ENCODE measurements at places on chromosomes 11 and 22.
A peak's percentile ranks its signal among the peaks of the same experiment; 100 is the strongest.

GRCh38 chr11:26992031-26992541 lies 1.8 kb upstream of the FIBIN start:
- no peak for DNase-seq

- no peak for DNase-seq
Observed at GRCh38 chr11:82049199-82049598, 684.5 kb downstream of the FAM181B start.

DNA sequence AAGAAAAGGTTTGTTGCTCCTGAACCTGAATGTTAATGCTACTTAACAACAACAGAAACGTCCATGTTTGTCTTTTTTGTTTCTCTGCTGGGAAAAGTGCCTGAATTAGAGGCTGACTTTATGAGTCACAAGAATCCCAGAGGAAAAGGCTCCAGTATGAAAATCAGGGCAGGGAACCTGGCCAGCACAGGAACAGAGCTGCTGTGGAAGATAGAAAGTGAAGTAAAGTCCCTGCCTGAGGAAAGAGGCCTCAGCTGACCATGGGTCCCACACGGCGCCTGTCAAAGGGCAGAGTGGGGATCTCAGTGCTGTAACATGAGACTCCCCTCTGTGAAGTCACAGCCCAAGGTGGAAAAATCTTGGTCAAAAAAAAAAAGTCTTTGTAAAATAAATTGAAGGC lies 632.3 kb upstream of the CCDC90B start:
- no peak for DNase-seq

DNA sequence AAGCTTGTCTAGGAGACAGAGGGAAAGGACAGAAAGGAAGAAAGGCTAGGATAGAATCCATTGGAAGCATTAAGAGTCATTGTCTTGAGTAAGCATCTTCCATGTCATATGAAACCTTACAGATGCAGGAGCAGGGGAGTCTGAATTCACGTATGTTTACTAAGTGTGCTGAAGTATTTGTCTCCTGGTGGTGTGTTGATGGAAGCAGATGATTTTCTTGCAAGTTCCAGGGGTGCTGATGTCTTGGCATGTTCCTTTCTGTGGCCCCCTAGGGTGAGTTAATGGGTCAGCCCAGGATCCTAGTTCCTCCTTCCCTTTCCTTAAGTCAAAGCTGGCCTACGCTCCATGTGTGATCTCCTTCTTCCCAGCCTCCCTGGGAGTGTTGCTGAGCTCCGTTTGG lies 110.2 kb downstream of the TEAD1 start:
- DNase-seq, result no peak

GRCh38 chr11:41786087-41786486 lies 326.6 kb upstream of the LRRC4C start:
- DNase-seq, result no peak

DNA sequence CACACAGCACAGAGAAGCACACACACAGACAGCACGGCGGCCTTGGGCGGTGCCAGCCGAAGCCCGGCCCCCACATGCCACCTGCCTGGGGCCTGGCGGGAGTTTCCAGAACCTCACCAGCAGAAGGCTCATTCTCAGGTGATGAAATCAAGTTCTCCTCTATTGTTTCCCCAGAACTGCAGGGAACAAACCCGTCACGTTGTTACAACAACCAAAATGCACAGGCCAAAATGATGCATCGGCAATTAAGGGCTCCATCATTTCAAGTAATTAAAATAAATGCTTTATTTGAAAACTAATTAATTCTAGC lies 30.8 kb downstream of the GNB1L start:
- no peak for DNase-seq

- DNase-seq, result peak; percentile 56
Observed at GRCh38 chr11:112977755-112978154, 16.5 kb downstream of the NCAM1 start.

GRCh38 chr22:48414651-48415050 lies 1413.0 kb downstream of the BRD1 start:
- no peak for DNase-seq

GRCh38 chr11:2796508-2797113 lies 89.0 kb downstream of the CDKN1C start:
- no peak for DNase-seq

- DNase-seq, result no peak
Observed at GRCh38 chr22:45584121-45584570, 81.5 kb downstream of the FBLN1 start.

- no peak for DNase-seq
Observed at GRCh38 chr22:46057246-46058090, 80.5 kb upstream of the WNT7B start.

DNA sequence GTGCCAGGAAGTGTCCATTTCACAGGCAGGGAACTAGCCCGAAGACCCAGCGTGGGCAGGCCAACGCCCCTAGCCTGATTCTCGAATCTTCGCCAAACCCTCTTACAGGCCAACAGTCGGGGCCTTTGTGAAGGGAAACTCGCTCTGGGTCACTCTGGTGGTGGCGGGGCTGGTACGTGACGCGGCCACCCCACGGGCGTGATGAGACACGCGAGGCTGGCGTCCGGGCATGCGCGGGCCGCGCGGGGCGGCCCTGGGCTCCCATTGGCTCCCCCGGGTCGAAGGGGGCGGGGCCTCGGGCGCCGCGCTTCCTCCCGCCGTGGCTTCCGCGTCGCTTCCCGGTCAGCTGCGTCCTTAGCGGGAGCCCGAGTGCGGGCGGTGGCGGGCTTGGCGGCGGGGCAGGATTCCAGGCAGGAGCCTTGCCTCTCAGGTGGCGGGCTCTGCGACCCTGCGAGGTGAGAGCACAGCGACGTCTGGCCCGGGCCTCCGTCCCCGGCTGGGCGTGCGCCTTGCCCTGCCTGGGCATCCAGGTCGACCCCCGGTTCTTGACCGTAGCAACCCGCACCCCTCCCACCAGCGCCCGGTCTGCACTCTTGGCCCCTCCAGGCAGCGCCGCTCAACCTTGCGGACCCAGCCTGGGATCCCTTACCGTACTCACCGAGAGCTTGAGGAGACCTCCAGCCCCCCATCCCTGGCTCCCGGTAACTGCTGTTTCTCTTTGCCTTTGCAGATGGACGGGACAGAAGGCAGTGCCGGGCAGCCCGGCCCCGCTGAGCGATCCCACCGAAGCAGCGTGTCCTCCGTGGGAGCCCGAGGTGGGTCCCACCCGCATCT lies at the start of gene FRMD8:
Gene FRMD8 (plus strand): TSS at position 331 of the 834 bp plus-strand sequence. CDS start 400 bp downstream, at position 731.
- peak; percentile 75 for DNase-seq

DNA sequence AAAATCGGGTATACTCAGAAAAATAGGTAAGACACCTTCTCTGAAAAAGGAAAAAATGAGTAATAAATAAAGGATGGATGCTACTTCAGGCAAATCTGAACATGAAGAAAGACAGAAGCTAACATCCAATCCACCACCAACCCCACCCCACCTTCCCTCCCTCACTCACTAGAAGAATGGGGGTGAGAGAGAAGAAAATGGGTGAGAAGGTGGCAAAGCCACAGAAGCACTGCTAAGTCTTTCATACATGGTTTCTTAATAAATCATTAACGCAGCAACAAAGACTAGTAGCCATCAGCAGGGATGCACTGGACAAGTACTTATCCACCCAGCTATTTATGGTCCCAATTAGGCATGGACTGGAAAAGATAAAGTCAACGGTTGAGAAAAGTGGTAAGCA lies 5.9 kb downstream of the FHIP1B start:
- DNase-seq, result no peak

DNA sequence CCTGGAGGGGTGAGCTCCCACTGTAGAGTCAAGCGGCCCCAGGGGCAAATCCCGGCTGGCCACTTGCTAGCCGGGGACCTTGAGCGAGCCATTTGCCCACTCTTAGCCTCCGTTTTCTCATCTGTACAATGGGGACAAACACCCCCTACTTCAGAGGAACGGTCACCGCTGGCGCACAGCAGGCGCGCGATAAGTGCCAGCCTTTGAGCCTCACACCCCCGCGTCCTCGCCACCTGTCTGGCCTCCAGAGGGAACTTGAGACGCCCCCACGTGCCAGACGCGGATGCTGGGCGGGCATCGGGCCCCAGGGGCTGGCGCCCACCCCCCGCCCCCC lies 72.6 kb upstream of the TCF20 start:
- peak; percentile 53 for DNase-seq

- no peak for DNase-seq
Observed at GRCh38 chr22:34763496-34763895, 302.5 kb upstream of the ISX start.

DNA sequence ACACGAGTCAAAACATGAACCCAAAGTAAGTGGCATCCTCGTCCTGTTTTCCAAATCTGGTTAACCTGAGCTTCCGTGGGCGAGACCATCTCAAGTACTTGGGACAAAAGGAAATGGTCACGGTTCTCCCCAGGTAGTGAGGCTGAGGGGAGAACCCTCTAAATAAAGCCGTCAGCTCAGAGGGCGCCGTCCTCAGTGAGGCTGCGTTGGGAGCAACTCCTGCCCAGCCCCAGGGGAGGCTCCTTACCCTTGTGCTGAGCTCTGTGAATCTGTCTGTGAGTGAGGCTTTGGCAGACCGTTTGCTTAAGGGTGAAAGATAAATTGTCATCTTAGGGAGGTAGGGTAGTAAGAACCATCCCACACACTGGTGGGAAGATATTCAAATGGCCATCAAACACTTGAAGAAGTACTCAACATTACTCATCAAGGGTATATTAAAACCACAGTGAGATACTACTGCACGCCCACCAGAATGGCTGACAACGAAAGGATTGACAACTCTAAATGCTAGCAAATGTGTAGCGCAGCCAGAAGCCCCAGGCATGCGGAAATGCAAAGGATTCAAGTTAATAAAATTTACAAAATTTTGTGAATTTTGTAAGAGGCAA lies 321.0 kb downstream of the TBC1D22A start:
- DNase-seq, result no peak

- DNase-seq, result no peak
Observed at GRCh38 chr22:50357222-50357621, 14.1 kb downstream of the PPP6R2 start.

DNA sequence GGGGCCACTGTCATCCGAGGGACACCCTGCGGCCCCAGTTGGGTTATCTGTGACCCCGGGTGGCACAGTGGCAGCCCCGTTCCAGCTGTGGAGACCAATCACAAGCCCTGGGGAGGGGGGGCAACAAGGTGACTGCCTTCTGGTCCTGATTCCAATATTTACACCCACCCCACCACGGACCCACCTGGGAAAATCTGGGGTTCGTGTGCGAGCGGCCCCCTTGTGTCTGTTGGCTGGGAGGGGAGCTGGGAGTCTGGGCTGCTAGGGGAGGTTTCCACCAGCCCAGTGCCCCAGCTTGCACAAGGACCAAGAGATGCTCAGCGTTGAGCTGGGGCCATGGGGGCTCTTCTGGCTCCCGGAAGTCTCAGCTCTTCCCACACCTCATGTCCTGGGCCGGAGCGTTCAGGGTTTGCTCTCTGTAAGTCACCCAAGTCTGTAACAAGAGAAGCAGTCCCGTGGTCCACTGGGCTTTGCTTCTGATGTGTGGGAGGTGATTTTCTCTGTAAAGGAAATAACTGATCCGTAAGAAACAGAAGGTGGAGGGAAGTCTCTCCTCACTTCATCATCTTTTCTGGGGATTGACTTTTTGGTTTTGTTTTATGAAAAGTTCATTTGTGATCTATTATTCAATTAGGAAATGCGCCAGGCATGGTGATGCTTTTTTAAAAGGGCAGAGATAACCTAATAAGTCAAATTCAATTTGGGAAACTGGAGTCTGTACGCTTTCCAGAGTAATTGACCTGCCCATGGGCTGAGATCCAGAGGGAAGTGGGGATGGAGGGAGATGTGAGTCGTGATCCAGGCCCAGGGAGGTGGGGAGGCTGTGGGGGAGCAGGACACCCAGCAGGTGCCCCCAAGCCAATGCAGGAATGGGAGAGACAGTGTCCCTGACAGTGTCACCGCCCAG lies 22.4 kb upstream of the GAL start:
- DNase-seq, result no peak

- peak; percentile 59 for DNase-seq
Observed at GRCh38 chr11:64358907-64359711, at the start of gene RPS6KA4. Gene RPS6KA4, plus strand, starts transcription at chr11:64359162. Its CDS starts 74 bp downstream, at chr11:64359236.

DNA sequence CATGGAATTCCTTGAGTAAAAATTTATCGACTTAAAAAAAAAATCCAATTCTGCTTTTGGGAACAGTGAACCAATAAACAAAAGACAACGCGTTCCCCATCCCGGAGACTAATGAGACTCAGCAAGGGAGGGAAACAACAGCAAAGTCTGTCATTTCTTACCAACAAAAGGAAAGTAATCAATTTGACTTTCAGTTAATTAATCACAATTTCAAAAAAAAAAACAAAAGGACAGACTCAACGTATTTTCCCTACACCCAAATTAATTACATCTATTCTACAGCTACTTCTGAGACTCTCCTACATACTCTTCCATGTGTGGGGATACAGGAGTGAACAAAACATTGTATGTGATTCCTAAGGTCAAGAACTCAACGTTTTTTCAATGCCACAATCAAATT lies 1.9 kb downstream of the RDX start:
- no peak for DNase-seq

DNA sequence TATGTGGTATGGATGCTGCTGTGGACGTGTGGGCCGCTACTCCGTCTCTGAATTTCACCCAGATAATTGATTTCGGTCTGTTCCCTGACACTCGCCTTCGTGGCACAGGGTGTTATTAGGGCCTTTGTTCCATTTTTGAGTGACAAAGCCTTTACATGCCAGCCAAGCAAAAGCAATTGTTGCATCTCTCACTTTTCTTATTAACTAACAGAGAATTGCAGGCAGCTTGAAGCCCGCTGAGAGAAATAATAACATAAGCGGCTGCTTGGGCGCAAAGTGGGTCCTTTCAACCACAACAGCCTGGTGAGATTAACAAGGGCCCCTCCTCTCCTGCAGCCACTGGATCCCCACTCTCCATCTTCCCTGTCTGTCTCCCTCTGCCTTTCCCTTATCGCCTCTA lies 449.4 kb downstream of the NTM start:
- no peak for DNase-seq

DNA sequence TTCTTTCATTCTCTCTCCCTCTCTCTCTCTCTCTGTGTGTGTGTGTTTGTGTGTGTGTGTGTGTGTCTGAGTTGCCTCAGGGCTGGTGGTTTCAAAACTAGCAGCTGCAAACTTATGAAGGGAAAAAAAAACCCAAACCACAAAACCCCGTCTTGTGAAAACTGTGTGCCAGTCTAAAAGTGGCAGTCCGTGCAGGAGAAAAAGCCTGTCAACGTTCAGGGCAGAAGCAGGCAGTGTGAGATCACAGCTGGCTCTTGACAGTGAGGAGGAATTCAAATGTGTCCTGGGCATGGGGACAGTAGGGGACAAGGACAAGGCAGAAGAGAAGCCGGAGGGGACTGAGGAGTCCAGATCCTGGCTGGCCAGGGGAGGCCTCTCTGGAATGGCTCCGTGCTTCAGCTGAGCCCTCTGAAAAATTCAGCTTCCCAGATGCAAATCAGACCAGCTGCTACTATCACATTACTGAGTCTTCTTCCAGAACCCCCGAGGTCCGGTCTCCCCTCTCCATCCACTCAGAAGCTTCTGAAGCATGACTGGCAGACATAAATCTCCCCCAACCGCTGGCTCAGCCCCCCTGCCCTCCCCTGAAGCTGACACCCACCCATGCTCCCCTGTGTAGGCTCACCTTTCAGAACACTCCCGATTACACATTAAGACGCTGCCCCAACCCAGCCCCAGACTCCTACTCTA lies 31.9 kb downstream of the FLI1 start:
- no peak for DNase-seq

GRCh38 chr11:88363004-88363403 lies 25.5 kb upstream of the CTSC start:
- no peak for DNase-seq
